ENCODE measurements at places on chromosomes 11 and 22.

DNA sequence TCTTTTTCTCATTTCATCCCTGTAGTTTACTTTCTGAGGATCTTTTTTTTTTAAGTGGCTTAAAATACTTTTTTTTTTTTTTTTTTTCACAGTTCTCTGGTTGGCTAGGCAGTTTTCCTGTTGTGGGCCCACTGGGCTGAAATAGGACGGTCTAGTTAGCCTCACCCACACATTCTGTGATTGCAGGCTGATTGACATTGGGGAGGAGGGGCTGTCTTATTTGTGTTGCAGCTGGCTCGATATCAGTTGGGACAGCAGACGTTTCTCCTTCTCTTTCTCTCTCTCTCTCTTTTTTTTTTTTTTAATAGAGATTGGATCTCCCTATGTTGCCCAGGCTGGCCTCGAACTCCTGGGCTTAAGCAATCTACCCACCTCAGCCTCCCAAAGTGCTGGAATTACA, 6.9 kb downstream of the BCR start:
- no peak for DNase-seq
- H3K4me3 ChIP-seq = no peak overlapping the region
- H3K36me3 ChIP-seq = peaks cover 10% of the 10 kb centered on the region
- no peaks in the 10 kb centered on the region for H3K27me3 ChIP-seq
- peaks cover 59% of the 10 kb centered on the region for H3K4me1 ChIP-seq

DNA sequence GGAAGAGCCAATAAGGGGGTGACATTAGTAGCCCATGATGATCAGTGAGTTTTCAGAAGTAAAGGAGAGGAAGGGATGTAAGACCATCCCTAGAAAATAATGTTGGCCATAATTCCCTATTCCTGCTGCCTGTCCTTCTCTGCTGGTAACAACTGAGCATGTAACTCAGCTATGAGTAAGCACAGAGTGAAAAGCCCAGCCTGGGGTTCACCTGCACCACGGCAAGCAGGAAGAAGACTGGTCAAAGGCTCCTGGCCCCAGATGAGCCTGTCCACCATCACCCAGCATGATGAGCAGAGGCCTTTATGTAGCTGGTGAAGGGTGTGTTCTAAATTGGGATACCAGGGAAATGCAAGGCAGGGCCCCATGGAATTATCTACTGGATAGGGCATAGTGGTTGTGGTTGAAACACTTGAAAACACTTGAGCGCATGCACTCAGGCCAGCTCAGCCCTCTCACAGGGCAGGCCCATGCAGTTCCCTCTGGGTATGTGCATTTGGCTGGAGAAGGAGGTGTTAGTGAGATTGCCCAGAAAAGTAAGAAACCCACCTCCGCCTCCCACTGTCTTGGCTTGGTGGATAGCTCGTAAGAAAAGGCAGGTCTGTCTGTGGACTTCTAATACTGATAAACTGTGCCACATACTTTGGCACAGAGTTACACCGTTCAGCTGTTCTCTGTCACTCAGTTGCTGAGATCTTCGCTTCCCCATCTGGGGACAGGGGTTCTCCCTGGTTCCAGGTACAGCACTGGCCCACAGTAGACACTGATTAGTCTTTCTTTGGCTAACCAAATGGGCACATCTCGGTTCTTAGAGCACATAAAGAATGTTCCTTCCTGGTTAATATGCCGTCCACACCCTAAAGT, 86.8 kb downstream of the AMOTL1 start:
- no peaks in the 10 kb centered on the region for H3K36me3 ChIP-seq
- no peak overlapping the region for H3K27ac ChIP-seq
- DNase-seq = no peak
- no peaks in the 10 kb centered on the region for H3K4me1 ChIP-seq

DNA sequence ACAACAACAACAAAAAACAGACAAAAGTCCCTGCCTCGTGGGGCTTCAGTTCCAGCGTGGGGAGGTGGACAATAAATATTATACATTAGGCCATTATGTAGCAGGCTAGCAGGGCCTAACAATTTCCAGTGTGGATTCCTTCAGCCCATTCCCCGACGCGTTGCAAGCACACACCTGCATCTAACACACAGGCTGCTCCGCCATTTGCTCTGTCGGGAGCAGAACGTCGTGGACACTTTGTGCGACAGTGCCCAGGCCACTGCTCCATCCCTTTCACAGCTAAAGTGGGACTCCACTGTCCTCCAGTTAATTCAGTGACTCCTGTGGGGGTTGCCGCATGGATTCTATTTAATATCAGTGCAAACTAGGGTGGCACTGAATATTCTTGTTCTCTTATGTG, 10.9 kb upstream of the FGF3 start:
- no peak overlapping the region for H3K27ac ChIP-seq
- H3K36me3 ChIP-seq = no peaks in the 10 kb centered on the region
- no peaks in the 10 kb centered on the region for H3K27me3 ChIP-seq
- no peak overlapping the region for H3K4me3 ChIP-seq
- peaks cover 2% of the 10 kb centered on the region for H3K4me1 ChIP-seq
- no peak for DNase-seq

- H3K4me1 ChIP-seq = no peaks in the 10 kb centered on the region
- no peak overlapping the region for H3K27ac ChIP-seq
- DNase-seq = no peak
- no peaks in the 10 kb centered on the region for H3K27me3 ChIP-seq
- no peaks in the 10 kb centered on the region for H3K36me3 ChIP-seq
- H3K4me3 ChIP-seq = no peak overlapping the region
Observed at GRCh38 chr11:77467233-77467632, 6.7 kb downstream of the PAK1 start.

DNA sequence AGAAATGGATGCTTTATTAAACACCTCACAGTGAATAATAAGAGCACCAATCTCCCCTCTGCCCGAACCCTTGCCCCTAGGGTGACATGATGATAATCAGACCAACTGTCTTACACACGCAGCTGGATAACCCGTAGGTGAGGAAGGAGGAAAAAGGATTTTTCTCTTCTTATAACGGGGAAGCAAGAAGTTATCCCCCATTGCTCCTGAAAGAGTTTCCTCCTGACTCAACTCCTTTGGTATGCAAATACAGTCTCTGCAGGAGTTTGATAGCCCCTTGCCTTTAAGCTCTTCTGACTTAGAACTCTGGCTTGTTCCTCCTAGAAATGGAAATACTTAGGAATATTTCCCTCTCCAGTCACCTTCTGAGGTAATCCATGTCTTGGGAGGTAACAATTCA, 455.8 kb downstream of the TMEM135 start:
- H3K4me3 ChIP-seq = no peak overlapping the region
- H3K4me1 ChIP-seq = no peaks in the 10 kb centered on the region
- H3K27me3 ChIP-seq = no peaks in the 10 kb centered on the region
- no peak overlapping the region for H3K27ac ChIP-seq

- no peak overlapping the region for H3K4me3 ChIP-seq
- H3K36me3 ChIP-seq = no peaks in the 10 kb centered on the region
- no peak for DNase-seq
- H3K27me3 ChIP-seq = no peaks in the 10 kb centered on the region
- no peaks in the 10 kb centered on the region for H3K4me1 ChIP-seq
Observed at GRCh38 chr11:7759010-7759409, 37.7 kb downstream of the OR5P2 start.

DNA sequence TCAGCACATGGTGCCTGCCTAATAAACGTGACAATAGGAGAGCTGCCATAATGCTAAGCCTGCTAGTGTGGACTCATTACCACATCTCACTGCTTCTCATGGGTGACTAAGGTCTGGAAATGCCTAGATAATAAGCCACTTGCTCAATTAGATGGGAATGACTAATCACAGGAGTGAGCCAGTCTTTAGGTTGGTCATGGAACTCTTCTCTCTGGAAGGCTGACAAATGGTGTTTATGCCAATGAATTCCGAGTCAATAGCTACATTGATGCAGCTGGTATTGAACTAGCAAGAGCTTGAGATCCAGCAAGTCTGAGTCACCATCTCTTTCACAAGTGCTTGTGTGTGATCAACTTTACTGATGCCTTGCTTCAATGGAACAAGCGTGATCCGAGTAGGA, 334.9 kb downstream of the OPCML start:
- DNase-seq = no peak
- H3K4me1 ChIP-seq = no peaks in the 10 kb centered on the region
- no peaks in the 10 kb centered on the region for H3K27me3 ChIP-seq
- no peaks in the 10 kb centered on the region for H3K36me3 ChIP-seq

All from natural killer cell (primary cell).